ENCODE measurements at places on chromosomes 4 and X. TPM values are rescaled to one million over a fixed set of nuclear protein-coding genes. Genes with fewer than 3 reads are reported as not detected.

DNA sequence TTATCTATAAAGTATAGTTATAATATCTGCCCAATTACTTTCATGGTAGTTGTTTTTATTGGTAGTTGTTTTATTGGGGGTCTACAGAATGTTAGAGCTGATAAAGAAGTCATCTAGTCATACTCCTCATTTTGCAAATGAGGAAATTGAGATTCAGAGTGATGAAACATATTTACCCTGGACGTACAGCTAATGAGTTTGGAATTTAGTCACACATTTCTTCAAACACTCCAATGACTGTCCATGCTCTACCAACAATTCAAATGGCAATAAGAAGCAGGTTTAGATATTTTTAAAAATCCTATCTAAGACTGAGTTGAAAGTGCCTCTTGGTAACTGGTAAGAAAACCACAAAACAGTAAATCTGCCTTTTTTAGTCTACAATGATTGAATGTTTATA, 98.2 kb downstream of the MAGEC1 start:
- DNase-seq: no peak

- DNase-seq: no peak
Observed at GRCh38 chrX:118498351-118498750, 2.7 kb downstream of the DOCK11 start.

DNA sequence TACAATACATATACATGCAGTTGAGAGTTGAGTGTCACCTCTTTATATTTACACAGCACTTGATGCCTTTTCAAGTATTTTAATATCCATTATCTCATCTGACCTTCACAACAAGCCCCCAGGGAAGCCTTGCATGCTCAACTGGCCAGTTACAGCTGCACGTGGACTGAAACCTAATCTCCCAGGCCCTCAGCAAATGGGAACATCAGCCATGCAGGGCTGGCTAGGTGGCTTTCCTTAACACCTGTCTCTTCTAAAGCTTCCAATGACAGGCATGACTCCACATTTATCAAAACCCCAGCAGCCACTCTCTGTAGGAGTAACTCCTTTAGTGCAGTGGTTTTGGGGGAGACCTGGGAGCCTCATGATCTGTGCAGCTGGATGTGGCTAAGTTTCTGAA, 56.4 kb downstream of the PHKA2 start:
- DNase-seq: no peak

- peak; percentile 10 for DNase-seq
Observed at GRCh38 chrX:118847676-118848075, 24.1 kb downstream of the ZCCHC12 start.

Gene VEGFD
- total RNA-seq: not detected

Measured in body of pancreas (tissue), 4 donors.